Small intestine (tissue), 16 donors: ENCODE measurements at places on chromosomes 16 and 17.

- DNase-seq = no peak
Measured at GRCh38 chr16:3092501-3092941, 6.6 kb downstream of the ZSCAN10 start.

DNA sequence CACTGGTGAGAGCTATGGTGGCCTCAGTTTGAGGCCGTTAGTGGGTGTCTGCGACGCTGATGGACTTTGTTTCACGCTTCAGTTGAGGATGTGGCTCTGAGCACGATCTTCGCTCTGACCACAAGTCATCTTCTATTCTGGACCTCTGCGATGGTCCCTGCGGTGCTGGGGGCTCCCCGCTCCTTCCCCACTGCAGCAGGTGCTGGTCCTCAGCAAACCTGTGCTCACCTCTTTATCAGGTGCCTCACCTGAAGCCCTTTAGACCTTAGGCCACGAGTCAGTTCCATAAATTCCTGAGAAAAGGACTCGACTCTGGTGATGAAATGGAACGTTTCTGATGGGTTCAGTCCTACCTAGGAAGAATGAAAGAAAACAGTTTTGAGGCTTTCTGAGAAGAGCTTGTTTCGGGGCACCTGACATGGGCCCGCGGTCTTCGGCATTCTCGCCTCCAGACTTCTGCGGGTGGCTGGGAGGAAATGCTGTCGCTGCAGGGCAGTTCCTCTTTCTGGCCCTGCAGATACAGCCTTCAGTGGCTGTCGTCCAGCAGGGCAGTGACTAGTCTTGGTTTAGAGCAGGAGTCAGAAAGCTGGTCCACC is 4.7 kb downstream of the KCTD5 start:
- DNase-seq = peak; percentile 40

- DNase-seq = no peak
Measured at GRCh38 chr17:80169784-80170500, at the start of gene CARD14. Gene CARD14, plus strand, starts transcription at chr17:80170030. Its CDS starts 11,409 bp downstream, at chr17:80181439.

DNA sequence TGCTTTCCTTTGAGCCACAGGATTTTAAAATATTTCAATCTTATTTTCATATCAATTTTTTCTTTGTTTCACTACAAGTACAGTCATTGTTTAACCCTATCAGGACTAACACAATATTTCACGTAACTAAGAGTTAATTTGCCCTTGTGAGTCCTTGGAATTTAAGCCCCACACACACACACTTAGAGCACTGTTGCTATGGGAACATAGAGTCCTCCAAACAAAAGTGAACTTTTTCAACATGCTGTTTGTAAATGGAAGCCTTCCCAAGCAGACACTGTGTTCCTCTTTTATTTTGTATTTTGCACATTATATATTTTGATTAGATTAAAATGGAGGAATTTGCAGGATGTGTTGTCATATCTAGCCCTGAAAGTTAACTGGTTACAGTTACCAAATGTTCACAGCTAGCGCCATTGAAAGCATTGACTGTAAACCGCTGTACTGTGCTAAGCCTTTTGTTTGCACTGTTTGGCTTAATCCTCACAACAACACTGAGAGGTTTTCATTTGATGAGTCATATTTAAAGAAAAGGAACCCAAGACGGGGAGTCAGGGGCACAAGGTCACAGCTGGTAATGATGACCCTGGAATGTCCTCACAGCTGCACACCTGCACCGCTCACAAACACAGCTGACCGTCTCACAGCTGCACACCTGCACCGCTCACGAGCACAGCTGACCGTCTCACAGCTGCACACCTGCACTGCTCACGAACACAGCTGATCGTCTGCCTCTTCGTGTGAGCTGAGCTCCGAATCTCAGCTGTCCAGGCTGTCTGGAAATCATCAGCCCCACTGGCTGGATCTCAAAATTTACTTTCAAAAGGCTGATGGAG is 6.3 kb downstream of the HSBP1 start:
- DNase-seq = no peak

GRCh38 chr17:49746791-49747490 is 17.0 kb downstream of the FAM117A start:
- no peak for DNase-seq

DNA sequence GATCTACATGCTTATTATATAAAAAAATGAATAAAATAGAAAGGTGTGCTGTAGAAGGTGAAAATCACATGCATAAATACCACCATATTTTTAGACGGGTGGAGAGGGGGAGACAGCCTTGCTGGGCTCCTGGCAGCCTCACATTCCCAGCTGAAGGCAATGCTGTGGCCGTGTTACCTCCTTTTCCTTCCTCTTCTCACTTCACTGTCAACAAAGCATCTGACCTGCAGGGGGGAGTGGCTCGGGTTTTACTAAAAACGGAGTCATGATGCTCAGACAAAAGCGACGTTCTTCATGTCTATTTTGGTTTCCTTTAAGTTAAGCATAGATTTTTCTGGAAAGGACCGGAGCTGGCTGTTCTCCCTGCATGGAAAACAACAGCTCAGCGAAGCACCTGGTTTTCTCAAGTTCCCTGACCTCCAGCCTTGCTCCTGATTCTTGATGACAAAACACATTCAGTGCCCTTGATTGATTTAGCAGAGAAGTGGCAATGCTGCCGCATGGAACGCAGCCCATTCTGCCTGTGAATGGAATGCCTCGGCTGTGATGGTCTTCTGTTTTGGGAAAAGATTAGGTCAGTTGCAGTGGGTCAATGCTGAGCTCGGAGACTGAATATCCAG is 5.5 kb upstream of the RPTOR start:
- DNase-seq = no peak

- peak; percentile 82 for DNase-seq
Measured at GRCh38 chr16:29994600-29995323, 655 bp downstream of the HIRIP3 start.

DNA sequence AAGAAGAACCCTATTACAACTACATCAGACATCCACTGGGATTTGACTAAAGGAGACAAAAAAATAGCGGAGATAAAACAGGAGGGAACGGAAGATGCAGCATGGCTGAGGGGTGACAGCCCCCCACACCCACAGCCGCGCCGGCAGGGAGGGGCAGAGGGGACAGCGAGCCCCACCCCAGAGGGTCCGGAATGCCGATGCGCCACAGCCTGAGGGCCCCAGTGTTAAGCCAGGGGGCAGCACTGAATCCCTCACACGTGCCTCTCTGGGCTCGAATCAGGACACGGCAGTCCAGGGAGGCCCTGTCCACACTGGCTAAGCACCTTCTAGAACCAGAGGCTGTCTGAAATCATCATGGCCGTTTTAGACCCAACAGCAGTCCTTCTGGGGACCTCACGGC is 18.8 kb downstream of the MAP1LC3B start:
- DNase-seq = no peak

DNA sequence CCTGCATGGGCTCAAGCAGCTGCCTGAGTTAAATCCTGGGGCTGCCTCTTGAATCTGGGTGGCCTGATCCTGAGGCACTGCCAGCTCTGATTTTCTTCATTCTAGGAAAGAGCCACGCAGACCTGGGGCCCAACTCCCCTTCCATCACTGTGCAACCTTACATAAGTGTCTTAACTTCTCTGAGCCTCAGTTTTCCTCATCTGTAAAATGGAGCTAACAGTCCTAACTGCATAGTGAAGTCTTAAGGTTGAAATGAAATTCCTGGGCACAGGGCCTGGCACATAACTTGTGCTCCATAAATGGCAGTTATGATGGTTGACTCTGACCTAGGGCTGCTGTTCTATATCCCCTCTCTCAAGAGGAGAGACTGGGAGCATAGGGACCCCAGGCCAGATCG is 236.6 kb downstream of the GSG1L start:
- no peak for DNase-seq

DNA sequence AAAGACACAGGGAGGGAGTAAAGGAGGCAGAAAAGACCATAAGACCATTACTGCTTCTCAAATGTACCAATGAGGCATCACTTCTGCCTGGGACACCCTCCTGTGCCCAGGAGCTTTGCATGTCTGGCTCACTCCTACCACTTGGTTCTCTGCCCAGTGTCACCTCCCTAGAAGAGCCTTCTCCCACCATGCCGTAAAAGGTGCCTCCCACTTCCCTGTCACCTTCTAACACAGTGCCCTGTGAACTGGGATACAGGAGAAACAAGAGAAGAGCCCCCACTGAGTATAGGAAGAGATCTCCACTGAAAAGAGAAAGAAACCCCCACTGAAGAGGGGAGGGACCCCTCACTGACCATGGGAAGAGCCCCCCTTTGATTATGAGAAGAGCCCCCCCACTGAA is 484.7 kb downstream of the SOX9 start:
- DNase-seq = no peak

- DNase-seq = no peak
Measured at GRCh38 chr17:64968652-64969501, 49.6 kb upstream of the LRRC37A3 start.

DNA sequence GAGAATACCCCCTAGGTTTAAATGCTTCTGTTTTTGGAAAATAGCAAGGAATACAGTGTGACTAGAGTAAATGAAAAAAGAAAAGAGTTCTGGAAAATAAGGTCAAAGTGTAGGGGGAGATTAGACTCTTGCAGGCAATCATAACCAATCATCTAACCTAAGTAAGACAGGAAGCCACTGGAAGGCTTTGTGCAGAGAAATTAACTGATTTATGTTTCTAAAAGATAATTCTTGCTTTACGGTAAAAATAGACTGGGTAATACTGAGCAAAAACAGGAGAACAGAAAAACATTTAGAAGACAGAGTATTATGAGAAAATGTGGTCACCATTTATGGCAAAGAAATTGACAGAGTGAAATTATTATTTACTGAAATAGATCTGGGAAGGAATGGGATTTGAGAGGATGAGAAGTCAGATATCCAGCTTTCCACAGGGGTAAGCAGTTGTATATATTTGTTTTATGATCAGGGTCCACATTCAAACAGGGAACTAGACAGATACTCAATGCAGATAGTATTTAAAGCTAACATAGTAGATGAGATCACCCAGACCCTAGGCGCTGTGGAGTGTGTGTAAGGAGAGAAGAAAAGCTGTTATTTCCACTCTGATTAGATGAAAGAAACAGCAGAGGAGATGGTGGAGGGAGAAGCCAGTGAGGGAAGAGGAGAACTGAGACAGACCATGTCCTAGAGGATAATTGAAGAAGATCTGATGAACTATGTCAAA is 1225.3 kb downstream of the CDH11 start:
- no peak for DNase-seq

GRCh38 chr16:5001571-5001970 is 32.2 kb downstream of the NAGPA start:
- no peak for DNase-seq

DNA sequence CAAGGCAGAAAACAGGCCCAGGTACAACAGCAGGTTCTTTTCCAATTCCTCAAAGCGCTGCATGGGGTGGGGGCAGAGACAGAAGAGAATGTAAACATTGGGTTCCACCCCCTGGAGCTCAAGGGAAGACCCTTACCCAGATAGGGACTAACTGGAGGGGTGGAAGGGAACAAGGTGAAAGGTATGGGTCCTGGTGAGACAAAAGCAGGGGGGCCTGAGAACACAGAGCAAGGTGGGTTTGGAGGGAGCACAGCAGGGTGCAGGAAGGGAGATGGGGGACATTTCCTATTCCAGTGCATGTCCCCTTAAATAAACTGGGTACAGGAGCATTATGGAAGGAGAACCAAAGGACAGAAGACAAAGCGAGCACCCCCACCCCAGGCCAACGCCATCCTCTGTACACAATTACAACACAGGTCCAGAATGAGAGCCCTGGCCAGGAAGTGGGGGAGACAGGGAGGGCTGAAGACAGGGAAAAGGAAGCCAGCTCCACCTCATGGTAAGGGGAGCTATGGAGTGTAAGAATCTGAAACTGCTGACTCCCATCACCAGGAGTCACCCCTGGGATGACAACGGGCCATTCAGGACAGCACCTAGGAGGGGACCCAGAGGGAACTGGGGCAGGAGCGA is 2.1 kb upstream of the CD2BP2 start:
- DNase-seq = no peak

DNA sequence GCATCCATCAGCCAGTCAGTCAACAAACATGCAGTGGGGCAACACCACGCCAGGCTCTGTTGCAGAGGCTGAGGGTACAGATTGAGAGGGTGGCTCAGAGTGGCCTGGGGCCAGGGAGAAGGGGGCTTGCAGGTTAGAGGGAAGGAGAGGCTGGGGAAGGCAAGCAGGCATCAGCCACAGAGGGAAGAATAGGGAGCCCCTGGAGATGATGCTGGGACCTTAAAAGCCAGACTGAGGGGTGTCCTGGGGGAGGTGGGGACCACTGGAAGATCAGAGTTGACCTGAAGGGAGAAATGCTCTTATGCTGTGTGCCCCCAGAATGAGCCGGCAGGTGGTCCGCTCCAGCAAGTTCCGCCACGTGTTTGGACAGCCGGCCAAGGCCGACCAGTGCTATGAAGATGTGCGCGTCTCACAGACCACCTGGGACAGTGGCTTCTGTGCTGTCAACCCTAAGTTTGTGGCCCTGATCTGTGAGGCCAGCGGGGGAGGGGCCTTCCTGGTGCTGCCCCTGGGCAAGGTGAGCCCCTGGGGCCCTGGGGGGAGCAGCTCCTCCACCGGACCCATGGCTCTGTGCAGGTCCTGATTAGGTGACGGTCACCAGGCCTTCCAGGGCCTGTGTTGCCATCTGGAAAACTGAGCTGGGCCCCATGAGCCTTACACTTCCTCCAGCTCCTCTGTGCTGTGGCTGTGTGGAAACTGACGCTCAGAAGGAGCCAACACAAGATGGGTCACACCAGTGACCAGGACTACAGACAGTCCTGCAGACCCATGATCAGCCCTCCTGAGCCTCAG is 1.7 kb downstream of the CORO1A start:
- no peak for DNase-seq
